Inflammatory macrophage treated with lipopolysaccharide for 4 hours (primary cell): ENCODE measurements at places on chromosomes 13 and 19.

DNA sequence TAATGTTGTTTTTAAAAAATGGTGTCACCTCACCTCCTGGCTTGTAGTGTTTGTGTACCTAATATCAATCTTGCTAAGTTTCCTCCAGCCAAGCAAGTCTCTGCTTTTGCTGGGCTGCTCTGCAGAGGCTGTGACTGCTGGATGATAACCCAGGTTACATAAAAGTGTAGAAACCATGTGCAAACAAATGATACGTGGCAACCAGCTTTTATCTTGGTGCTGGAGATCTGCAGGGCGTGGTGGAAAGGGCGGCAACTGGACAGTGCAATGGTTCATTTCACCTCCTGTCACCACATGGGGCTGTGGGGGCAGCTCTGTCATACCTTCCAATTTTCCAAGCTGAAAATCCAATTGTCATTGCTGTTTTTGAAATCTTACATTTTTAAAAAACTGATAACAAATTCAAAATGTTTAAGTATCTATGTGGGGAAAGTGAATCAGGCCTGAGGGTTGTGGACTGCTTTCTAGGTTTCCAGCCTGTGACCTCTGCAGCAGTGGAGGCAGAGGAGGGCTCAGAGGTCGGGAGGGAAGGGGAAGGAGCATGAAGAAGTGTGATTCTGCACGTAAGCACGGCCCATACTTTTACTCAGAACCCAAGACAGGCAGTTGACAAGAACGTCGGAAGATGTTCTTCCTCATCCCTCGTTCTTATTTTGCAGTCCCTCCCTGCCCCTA is 9.7 kb downstream of the GPR42 start:
- no peak for DNase-seq

GRCh38 chr13:43019811-43020210 is 3.6 kb upstream of the DNAJC15 start:
- no peak for DNase-seq

DNA sequence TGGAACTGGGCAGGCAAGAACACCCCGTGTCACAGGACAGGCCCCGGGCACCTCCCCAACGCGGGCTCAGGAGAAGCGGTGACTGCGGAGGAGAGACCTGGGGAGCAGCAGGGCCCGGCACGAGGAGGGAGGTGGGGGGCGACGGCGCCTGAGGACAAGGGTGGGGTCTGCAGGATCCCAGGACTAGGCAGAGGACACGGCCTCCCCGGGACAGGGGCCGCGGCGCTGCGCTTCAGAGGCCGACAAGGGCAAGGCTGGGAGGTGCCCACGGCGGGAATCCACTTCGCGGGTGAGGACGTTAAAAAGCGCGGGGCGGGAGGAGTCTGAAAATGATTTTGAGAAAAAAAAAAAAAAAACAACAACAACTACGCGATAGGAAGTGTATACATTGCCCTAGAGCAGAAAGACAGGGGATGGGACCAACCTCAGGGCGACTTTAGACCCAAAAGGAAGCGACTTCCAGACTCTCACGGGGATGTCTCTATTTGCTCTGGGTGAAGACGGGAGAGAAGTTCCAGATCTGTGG is 44.9 kb downstream of the ZNF611 start:
- peak; percentile 6 for DNase-seq

- DNase-seq = no peak
These were observed 32.2 kb upstream of the ZNF726 start for GRCh38 chr19:23882493-23882892.

DNA sequence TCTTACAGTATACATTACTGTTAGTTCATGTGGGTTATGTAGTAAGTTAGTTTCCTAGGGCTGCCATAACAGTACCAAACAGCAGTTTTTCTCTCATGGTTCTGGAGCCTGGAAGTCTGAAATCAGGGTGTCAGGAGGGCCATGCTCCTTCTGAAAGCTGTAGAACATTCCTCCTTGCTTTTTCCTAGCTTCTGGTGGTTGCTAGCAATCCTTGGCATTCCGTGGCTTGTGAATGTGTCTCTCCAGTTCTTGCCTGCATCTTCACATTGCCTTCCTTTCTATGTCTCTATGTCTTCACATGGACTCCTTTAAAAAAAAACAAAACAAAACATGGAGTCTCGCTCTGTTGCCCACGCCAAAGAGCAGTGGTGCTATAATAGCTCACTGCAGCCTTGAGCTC is 95.4 kb downstream of the WDFY2 start:
- DNase-seq = no peak
